ENCODE measurements at places on chromosomes 3 and 15.
A peak's percentile ranks its signal among the peaks of the same experiment; 100 is the strongest.

- H3K27me3 ChIP-seq, result no peaks in the 10 kb centered on the region
- H3K4me1 ChIP-seq, result peaks cover 2% of the 10 kb centered on the region
- H3K4me3 ChIP-seq, result no peak overlapping the region
- peaks cover 20% of the 10 kb centered on the region for H3K36me3 ChIP-seq
- no peak overlapping the region for H3K27ac ChIP-seq
Measured at GRCh38 chr3:143998266-143998665, 26.6 kb downstream of the DIPK2A start.

- no peak overlapping the region for H3K4me3 ChIP-seq
- no peak overlapping the region for H3K27ac ChIP-seq
- no peaks in the 10 kb centered on the region for H3K36me3 ChIP-seq
- no peaks in the 10 kb centered on the region for H3K4me1 ChIP-seq
- H3K27me3 ChIP-seq, result no peaks in the 10 kb centered on the region
- no peak for DNase-seq
Measured at GRCh38 chr3:104989878-104990277, 376.8 kb upstream of the ALCAM start.

- no peaks in the 10 kb centered on the region for H3K36me3 ChIP-seq
- H3K4me1 ChIP-seq, result no peaks in the 10 kb centered on the region
- H3K4me3 ChIP-seq, result no peak overlapping the region
Measured at GRCh38 chr3:191137708-191138107, 61.3 kb upstream of the OSTN start.

GRCh38 chr15:57228395-57228794, 147.9 kb upstream of the CGNL1 start:
- DNase-seq, result no peak
- no peak overlapping the region for H3K27ac ChIP-seq
- no peaks in the 10 kb centered on the region for H3K27me3 ChIP-seq
- peaks cover 3% of the 10 kb centered on the region for H3K36me3 ChIP-seq
- H3K4me3 ChIP-seq, result no peak overlapping the region

- H3K27me3 ChIP-seq, result peaks cover 93% of the 10 kb centered on the region
- no peak overlapping the region for H3K27ac ChIP-seq
- H3K4me3 ChIP-seq, result peak overlapping the region; percentile 65
- no peak for DNase-seq
- no peaks in the 10 kb centered on the region for H3K36me3 ChIP-seq
Measured at GRCh38 chr15:51093488-51093838, 1.2 kb downstream of the TNFAIP8L3 start.

Measured in activated naive CD8-positive, alpha-beta T cell treated with anti-CD3 and anti-CD28 coated beads, Interleukin-2, amount 10 ng/mL, durations not matched to agents 7 days and 5 days (primary cell).